Small intestine (tissue), 16 donors: ENCODE measurements at places on chromosomes 11 and 22. TPM values are rescaled to one million over a fixed set of nuclear protein-coding genes. Genes with fewer than 3 reads are reported as not detected.

The NAALAD2 gene
- 0.39 TPM for polyA plus RNA-seq

The SPTBN2 gene
- 4.1 TPM for polyA plus RNA-seq

The CTSF gene
- polyA plus RNA-seq, result 21.0 TPM

DNA sequence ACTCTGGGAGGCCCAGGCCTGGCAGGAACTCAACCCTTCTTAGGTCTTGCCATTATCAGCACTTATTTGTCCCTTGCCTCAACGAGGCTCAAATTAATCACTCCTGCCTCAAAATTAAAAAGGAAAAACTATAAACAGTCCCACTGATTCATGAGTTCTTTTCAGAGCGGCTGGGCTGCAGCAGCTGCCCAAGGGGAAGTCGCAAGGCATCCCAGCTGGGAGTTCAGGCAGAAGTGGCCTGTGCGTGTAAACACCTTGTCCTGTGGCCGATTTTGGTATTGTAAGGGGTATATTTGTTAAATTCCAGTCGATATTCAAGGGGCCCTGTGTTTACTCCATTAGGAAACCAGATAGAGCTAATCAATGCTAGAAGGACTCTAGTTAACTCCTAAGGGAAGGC, 213.9 kb upstream of the CADM1 start:
- DNase-seq, result no peak

The TIGD3 gene
- polyA plus RNA-seq, result 2.5 TPM

The KCNE3 gene
- 17.0 TPM for polyA plus RNA-seq

- DNase-seq, result peak; percentile 12
Observed at GRCh38 chr11:122209619-122210366, 93.8 kb upstream of the BLID start.

The MIOX gene
- 0.44 TPM for polyA plus RNA-seq

DNA sequence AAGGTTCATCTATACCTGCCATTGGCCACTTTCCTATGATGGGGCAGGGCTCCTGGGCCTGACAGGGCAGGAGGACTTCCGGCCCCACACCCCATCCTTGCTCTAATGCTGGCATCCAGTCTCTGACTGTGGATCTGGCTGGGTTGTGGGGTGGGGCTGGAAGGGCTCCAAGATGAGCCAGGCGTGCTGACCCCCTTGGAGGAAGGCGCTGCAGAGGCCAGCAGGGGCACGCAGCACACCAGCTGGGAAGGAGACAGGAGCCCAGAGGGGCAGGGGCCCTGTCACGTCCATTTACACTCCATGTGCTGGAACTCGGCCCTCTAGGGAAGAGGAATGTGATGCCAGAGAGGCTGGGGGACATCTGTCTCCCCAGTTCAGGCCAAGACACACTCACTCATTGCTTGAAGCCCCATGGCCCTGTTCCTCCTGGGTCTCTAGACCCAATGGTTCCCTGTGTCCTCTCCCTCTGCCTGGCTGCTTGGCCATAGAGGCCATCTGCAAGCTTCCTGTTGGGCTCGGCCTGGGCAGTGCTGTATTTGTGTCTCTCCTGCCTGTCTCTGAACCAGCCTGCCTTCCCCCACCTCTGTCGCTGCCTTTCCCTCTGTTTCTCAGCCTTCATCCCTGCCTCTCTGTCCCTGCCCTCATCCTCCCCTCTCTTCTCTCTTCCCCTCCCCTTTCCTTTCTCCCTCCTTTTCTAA, 67.5 kb upstream of the NECTIN1 start:
- no peak for DNase-seq

DNA sequence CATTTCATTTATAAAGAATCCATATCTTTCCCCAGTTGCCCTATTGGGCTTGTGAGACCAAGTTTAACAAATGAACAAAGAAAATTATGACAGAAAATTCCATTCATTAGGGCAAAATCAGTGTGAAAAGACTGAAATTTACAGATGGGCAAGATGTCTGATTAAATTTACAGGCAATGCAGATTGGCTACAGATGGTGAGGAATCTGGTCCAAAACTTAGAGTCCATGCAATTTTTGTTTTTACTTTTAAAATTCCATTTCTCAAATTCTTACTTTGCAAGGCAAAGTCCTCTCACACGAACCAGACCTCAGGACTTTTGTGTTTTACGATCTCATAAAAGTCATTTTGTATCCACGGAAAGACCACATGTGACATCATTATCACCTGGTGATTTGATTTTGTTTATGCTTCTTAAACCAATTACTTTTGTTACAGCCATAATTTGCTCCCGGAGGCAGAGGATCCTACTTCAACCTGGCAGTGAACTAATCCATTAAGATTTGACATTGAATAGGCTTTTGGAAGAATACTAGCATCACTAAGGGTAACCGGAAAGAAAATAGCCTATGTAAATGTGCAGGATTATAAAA, 843.7 kb upstream of the CHORDC1 start:
- DNase-seq, result no peak
